ENCODE measurements at places on chromosomes 7 and 10.

GRCh38 chr10:4242561-4243035, 457.6 kb upstream of the KLF6 start:
- no peak for DNase-seq

DNA sequence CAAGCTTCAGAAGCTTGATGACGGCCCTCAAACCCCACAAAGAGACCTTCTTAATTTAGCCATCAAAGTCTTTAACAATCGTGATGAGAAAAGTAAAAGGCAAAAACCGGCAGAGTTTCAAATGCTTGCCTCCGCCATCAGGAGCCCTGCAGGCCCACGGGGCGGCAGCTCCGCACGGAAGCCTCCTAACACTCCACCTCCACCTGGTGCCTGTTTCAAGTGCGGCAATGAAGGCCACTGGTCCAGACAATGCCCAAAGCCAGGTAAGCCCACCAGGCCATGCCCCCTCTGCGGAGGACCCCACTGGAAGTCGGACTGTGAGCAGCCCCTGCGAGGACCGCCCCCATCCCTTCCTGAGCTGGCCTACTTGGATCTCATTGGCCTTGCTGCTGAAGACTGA, 43.6 kb downstream of the CBX3 start:
- no peak for DNase-seq

- no peak for DNase-seq
Observed at GRCh38 chr7:128794020-128794419, 2.3 kb downstream of the CCDC136 start.

GRCh38 chr7:92622030-92622429, 31.8 kb upstream of the FAM133B start:
- DNase-seq: no peak

- DNase-seq: no peak
Observed at GRCh38 chr7:47758546-47758945, 176.6 kb upstream of the TNS3 start.

- DNase-seq: no peak
Observed at GRCh38 chr10:94397549-94398370, 4.6 kb upstream of the TBC1D12 start.

DNA sequence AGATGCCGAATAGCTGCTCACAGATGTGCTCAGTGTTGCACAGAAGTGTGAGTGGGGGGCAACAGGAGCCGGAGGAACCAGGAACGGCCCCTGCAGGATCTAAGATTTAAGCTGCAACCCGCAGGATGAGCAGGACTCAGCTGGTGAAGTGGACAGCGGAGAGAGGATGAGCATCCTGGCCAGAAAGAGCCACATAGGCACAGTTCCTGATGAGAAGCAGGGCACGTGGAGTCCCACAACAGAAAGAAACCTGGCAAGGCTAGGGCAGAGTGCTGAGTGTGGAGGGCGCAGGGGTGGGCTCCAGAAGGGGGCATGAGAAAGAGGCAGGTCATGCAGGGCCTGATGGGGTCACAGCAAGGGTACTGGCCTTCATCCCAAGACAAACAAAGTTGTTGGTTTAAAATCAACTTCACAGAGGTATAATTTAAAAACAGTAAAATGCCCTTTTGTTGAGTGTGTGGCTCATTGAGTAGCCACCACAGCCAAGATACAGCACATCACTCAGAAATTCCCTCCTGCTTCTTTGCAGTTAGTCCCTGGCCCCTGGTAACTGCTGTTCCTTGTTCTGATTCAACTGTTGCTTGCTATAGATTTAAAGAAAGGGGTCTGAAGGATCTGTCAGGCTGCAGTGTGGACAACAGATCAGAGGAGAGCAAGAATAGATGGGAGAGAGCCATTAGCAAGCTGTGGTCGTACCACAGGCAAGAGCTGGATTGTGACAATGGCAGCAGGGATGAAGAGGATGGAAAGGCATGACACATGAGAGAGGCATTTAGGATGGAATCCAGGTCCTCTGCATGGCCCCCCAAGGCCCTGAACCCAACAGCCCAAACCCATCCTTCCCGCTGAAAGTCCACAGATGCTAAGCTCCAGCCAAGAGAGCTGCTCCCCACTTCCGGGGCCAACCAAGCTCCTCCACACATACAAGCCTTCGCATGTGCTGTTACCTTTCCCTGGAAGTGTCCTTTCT, 53.1 kb upstream of the OSBPL3 start:
- no peak for DNase-seq

DNA sequence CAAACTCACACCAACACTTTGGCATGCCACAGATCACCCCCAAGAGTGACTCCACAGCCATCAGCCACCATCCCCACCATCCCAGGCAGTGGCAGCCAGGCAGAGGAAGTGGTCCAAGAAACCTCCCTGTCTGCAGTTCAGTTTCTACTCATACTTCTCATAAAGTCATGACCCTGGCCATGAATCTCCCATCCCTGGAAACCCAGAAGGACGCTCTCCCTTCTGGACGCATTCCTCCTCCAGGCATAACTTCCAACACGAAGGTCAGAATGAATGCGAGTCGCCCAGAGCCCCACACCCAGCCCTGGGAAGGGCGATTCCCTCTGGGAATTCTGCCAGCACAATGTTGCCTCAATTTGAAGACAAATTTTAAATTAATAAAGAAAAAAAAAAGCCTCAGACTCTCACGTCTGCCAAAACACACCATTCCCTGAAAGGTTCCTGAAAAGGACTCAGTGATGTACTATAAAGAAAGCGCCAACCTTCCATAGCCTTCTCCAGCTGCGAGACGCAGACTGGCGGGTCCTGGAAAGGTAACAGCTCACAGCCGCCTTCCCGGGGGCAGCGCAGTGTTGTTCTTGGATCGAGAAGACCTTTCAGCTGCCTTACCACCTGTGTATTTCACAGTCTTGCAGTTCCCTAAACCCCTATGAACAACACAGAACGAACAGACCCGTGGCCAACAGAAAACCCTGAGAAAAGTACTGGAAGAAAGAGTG, 307.6 kb downstream of the FRMD4A start:
- no peak for DNase-seq

- DNase-seq: no peak
Observed at GRCh38 chr7:87328281-87328680, 17.2 kb upstream of the CROT start.

GRCh38 chr7:50376056-50376820, 71.7 kb downstream of the IKZF1 start:
- no peak for DNase-seq

GRCh38 chr10:62594093-62594520, 210.4 kb upstream of the ADO start:
- peak; percentile 53 for DNase-seq

- DNase-seq: no peak
Observed at GRCh38 chr7:135355377-135356048, 121.9 kb downstream of the STRA8 start.

DNA sequence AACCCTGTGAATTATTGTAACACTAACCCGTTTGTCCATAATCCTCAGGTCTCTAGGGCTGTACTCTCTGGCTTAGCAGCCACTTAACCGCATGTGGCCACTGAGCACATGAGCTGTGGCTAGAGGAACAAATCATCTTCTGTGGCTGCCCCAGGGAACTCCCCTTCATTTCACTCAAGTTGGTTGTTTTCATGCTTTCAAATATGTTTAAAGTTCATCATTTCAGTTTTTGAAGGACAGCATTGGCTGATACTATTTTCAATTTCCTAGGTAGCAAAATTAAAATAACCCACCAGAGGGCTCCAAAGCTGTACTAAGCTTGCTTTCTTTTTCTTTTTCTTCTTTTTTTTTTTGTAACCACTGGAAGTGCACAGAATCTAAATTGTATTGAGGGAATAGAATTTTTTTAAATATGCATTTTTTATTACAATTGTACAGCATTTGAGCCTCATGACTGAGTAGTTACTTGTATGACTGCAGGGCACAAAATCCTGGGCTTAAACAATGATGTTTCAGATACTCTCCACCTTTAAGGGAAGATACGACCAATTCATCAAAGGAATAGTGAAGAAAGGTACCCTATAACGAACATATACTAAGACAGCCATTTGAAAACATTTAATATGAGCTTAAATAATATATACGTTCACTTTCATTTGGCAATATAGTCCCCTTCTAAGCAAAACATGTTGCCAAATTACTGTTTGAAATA, 38.6 kb downstream of the MRC1 start:
- no peak for DNase-seq

DNA sequence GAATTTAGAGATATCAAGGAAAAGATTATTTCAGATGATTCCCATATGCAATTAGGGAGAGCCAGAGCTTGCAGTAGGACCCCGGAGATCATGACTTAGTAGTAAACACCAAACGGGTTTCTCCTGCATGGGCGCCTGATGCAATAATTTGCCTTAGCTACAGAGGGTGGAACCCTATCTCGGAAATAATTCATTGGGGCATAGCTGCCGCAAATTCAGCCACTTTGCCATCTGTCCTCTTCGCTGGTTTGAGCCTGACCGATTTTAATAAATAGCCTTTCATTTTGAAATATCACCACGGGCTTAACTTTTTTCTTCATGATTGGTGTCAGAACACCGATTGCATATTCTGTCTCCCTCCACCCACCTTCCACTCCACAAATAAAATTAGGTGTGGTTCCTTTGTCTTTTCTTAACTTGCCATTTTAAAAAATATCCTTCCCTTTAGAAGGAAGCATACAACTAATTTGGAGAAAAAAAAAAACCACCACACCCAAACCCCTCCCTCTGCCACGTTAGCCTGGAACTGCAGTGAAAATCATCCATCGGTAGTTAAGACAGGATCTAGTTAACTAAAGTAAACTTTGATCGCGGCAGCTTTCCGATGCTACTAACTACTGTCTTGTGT, 1.4 kb downstream of the GARS1 start:
- DNase-seq: no peak

- no peak for DNase-seq
Observed at GRCh38 chr7:33722383-33723101, 182.8 kb upstream of the BMPER start.

GRCh38 chr7:10637991-10638390, 335.7 kb upstream of the PHF14 start:
- no peak for DNase-seq

GRCh38 chr7:16203065-16203464, 218.3 kb downstream of the CRPPA start:
- DNase-seq: no peak

DNA sequence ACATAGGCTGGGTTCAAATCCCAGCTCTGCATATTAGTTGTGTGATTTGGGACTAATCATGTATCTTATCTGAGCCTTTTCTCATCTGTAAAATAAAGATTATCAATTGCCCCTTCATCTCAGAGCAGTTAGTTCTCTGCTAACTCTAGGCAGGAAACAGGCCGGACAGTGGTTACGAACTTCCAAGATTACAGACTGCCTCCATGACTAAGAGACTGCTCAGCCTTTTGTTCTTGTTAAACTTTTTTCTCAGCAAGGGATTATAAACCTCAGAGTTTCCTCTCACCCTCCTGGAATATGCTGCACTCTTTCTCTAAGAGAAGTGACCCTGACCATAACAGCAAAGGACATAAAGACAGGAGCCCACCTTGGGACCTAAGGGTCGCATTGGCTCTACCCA, 52.5 kb upstream of the NFKB2 start:
- no peak for DNase-seq

GRCh38 chr10:102185811-102186527, 33.8 kb downstream of the NOLC1 start:
- DNase-seq: no peak

GRCh38 chr7:99648843-99649242, 31.0 kb downstream of the CYP3A5 start:
- DNase-seq: no peak

- DNase-seq: peak; percentile 92
Observed at GRCh38 chr7:101882595-101883564, 65.5 kb downstream of the CUX1 start.

DNA sequence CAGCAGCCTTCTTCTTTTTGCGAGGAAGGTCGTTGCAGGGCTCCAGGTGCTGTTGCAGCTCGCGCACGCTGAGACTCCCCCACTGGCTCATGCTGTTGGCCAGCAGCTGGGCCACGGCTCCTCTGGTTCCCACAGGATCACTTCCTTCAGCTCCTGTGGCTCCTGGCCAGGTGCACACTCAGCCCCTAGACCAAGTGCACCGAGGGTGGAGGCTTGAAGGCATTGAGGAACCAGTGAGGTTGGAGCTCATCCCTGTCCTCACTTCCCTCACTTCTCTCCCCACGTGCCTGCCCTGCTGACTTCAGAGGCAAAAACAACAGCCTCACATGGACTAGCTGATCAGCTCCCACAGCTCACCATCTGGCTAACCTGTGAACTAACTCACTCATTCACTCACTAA, 46.2 kb upstream of the ADRB1 start:
- no peak for DNase-seq

- no peak for DNase-seq
Observed at GRCh38 chr7:26593896-26594295, 270.5 kb downstream of the SKAP2 start.

- no peak for DNase-seq
Observed at GRCh38 chr7:69412331-69413146, 185.7 kb upstream of the AUTS2 start.

- DNase-seq: no peak
Observed at GRCh38 chr7:131097662-131098376, 229.9 kb upstream of the MKLN1 start.

DNA sequence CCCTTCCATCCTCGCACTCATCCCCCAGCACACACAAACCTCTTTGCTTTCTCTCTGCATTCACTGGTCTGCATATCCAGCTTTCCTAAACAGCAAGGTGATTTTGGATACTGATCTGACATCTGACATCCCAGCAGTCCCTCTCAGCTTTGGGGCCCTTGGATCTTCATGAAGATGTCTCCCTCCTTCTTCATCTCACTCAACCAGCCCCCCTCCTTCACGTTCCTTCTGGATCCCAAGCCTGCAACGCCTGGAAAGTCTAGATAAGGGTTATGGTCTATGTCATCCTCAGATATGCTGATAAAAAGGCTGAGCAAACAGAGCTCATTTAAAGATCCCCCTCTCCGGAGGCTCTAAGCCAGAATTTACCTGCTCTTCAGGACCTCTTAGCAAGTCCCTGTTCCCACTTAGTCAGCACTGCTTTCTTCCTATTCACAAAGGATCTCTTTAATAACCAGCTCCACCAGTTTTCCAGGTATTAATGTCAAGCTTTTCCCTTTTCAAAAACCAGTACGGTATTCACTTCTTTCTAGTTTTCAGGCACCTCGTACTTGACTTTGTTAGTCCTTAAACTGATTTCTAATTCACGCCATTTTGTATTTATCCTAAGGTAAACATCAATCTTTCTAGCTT, 38.9 kb downstream of the CREB3L2 start:
- DNase-seq: no peak

DNA sequence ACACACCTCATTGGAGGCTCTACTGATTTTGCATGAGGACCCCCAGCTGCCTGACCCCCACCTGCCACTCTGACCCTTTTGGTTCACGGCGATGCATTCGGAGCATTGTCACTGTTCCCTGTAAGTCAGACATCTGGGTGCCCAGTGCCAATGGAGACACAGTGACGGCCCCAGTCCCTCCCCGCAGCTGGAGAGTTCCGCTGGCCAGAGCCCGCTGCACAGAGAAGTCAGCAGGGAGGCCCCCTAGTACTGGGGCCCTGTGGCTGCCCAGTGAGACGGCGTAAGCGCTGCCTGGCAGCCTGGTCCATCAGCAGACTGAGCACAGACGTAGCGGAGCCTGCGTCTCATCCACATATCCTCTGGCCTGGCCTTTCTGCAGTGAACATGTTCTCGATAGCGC, 77.5 kb downstream of the NKX6-2 start:
- no peak for DNase-seq

- no peak for DNase-seq
Observed at GRCh38 chr10:127928021-127928806, 21.3 kb downstream of the PTPRE start.

GRCh38 chr10:71390461-71390835, 6.3 kb upstream of the CDH23 start:
- DNase-seq: no peak

- DNase-seq: no peak
Observed at GRCh38 chr7:87570178-87570577, 30.5 kb downstream of the ABCB1 start.

GRCh38 chr7:111718886-111719285, 156.6 kb upstream of the IMMP2L start:
- DNase-seq: no peak

All from left lobe of liver (tissue), 2 donors.